ENCODE measurements at places on chromosomes 2 and 18.

GRCh38 chr2:121960251-121960650 is 204.8 kb downstream of the TSN start:
- DNase-seq, result no peak

DNA sequence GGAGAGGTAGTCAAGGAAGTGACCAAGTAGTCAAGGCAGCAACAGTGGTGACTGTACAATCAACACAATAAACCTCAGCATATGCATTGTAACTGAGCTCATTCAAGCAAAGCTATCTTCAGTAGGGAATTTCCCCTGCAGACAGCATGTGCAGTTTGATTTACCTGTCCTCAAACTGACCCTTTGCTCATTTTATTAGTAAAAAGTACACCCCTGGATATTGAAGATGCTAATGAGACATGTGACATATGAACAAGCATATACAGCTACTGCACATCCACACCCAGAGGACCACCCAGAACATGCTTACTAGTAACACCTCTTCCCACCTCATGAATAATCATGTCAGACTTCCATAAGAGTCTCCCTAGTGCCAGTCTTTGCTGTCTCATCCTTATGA is 15.4 kb downstream of the C2orf81 start:
- DNase-seq, result no peak

DNA sequence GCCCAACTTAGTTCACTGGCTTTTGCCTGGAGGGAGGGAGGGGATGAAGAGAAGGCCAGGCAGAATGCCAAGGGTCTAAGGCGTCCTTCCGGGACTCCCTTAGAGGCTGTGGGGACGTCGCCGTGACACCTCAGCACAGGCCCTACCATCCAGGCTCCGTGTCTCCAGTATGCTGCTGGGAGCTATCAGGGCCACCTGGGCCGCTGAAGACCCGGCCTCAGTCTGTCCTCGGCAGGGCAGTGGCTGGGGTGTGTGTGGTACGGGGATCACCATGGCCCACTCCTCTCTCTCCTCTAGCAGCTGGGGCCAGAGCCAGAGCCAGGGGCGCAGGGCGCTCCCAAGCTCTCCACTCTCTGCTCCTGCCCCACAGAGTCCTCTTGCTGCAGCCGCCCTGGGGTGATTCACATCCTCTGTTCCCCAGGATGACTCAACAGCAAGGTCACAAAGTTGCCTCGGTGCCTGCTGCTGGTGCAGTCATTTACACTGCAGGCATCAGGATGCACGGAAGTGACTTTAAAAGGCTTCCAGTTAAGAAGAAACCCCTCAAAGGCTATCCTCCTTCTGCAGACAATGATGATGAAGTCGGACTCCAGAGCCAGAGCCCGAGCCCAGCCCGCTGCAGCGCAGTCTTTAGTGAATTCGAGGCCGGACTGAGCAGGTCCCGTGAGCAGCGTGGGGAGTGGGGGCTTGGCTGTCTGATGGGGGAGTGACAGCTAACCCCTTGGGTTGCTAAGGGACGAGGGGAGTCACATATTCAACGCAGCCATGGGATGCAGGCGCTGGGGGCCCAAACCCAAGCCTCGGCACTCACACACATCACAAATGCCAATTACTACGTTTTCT is 31.9 kb downstream of the SNORC start:
- peak; percentile 53 for DNase-seq

DNA sequence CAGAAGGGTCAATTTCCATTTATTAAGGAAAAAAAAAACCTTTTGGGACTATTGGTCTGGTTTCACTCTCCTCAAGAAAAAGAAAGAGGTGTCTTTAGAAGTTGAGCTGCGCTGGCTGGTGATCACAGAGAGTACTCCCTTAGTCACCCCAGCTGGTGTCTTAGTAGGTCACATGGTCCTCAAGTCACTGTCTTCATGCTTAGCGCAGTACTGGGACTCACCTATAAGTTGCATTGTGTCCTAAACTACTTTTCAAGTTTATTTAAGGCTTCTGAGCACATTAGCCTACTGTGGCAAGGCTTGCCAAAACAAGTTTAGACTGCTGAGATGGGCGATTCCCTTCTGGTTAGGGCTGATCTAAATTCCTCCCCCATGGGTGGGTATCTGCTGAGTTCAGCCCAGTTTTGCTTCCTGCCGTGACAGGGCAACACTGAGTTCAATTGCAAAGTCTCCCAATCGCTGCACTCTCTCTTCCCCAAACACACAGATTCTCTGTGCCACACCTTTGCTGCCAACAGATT is 824.9 kb upstream of the CRIM1 start:
- DNase-seq, result no peak

- DNase-seq, result no peak
Measured at GRCh38 chr18:58276789-58277739, 233.0 kb downstream of the NEDD4L start.
